Vagina (tissue), 2 donors: ENCODE measurements at places on chromosomes 3 and 15. TPM values are rescaled to one million over a fixed set of nuclear protein-coding genes. Genes with fewer than 3 reads are reported as not detected.

CNTN3 gene
- not detected for total RNA-seq

VPS8 gene
- 52.3 TPM for total RNA-seq

B3GALNT1 gene
- 4.9 TPM for total RNA-seq

LRRC31 gene
- not detected for total RNA-seq

IMPG2 gene
- total RNA-seq, result 0.25 TPM

CHL1 gene
- 25.8 TPM for total RNA-seq

BLM gene
- 1.7 TPM for total RNA-seq

ANKUB1 gene
- total RNA-seq, result not detected

GRCh38 chr3:13886593-13887129, 6.8 kb upstream of the WNT7A start:
- DNase-seq, result peak; percentile 20

GRCh38 chr3:79930196-79930595, 162.4 kb upstream of the ROBO1 start:
- DNase-seq, result no peak

GRCh38 chr3:89584398-89584797, 477.0 kb downstream of the EPHA3 start:
- no peak for DNase-seq

DNA sequence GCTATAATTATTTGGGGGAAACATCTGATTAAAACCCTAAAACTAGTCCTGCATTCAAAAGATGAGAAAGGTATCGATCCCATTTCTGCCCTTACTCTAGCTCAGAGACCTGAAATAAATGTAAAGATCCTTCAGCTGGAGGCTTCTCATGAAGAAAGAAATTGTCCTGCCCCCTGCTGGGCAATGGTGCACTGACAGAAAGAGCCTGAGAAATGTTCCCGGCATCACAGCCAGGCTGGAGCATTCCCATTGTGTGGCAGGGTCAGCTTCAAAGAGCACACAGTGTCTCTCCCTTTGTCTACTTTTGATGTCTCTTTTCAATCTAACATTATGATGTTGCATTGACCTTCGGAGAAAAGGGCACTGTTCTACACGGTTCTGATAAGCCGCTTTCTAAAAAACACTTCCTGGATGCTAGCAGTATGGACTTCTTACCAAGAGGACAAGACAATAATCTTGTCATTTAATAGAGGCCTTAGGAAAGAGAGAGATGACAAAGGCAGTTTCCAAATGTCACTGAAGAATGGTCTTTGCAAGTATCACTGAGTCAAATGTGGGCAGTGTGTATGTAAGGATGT, 287.5 kb downstream of the MAGI1 start:
- DNase-seq, result no peak

GRCh38 chr3:107227091-107227490, 150.1 kb upstream of the CCDC54 start:
- no peak for DNase-seq

GRCh38 chr15:53625962-53626845, 133.3 kb downstream of the WDR72 start:
- no peak for DNase-seq

GRCh38 chr3:175432376-175433025, 573.4 kb downstream of the NAALADL2 start:
- DNase-seq, result no peak

- DNase-seq, result no peak
These were observed 135.0 kb downstream of the STAG1 start for GRCh38 chr3:136617198-136617597.

DNA sequence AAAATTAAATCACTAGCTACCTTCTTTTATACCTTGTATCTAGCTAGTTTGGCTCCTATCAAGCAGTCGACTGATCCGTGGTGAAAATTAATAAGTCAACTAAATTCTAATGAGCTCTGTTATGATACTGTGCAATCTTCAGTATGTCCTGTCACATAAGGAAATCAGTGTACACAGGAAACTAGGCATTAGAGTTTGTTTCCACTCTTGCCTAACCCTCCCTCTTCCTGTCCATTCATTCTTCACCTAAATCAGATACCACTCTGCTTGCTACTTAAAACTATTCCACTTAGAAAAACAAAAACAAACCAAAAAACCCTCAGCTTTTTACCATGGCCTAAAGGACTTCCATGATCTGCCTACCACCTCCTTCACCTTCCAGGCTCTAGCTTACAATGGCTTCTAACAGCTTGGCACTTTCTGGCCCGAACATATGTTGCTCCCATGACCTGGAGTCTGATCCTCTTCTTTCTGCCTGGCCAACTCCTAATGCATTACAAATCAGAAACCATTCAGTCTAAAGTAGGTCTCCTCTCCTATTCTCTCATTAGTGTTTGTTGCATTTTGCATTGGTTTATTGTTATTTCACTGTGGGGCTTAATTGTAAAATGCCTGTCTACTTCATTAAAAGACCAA, 7.9 kb downstream of the RFC4 start:
- no peak for DNase-seq

GRCh38 chr3:14474363-14475081, 65.6 kb downstream of the GRIP2 start:
- DNase-seq, result no peak

- DNase-seq, result no peak
These were observed 36.3 kb downstream of the METTL6 start for GRCh38 chr3:15391007-15391406.

DNA sequence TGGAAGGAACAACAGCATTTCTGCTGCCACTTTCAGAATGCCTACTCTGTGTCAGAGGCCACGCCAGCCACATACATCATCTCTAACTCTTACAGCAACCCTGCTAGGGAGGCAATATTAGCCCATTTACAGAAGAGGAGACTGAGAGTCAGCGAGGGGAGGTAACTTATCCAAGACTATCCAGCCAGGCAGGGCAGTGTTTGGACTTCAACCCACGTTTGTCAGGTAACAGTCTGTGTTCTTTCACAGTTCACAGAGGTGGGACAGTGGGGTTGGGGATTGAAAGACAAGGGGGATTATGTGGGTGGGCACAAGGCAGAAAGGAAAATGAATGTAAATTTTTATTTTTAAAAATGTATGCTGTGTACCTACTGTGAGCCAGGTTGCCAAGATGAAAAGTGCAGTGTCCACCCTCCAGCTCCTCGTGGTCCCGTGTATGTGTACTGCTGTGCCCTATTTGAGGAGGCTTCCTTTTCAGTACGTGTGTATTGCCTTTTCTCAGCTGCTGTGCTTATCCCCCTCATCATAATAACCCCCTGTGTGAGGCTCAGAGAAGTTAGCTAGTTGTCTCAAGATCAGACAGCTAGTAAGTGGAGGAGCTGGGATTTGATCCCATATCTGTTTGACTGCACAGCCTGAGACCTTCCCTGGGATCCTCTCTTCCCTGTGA, 16.5 kb upstream of the ATP2B2 start:
- no peak for DNase-seq

DNA sequence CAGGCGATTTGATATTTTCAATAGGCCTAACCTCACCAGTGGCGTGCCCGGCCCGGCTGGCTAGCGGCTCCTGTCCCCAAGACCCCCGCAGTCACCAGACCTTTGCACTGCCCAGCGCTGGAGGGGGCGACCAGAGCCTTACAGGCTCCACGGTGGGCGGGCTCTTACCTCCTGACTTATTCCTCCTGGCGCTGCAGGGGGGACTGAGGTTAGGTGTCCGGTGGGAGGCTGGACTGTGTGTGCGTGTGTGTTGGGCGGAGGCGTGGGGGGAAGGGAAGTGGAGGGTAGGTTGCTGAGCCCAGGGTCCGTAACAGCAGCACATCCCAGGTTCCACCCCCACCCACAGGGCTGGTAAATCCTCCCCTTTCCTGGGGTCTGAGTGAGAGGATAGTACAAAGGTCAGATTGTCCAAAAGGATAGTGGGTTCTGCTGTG, 27.5 kb upstream of the THRB start:
- DNase-seq, result no peak

DNA sequence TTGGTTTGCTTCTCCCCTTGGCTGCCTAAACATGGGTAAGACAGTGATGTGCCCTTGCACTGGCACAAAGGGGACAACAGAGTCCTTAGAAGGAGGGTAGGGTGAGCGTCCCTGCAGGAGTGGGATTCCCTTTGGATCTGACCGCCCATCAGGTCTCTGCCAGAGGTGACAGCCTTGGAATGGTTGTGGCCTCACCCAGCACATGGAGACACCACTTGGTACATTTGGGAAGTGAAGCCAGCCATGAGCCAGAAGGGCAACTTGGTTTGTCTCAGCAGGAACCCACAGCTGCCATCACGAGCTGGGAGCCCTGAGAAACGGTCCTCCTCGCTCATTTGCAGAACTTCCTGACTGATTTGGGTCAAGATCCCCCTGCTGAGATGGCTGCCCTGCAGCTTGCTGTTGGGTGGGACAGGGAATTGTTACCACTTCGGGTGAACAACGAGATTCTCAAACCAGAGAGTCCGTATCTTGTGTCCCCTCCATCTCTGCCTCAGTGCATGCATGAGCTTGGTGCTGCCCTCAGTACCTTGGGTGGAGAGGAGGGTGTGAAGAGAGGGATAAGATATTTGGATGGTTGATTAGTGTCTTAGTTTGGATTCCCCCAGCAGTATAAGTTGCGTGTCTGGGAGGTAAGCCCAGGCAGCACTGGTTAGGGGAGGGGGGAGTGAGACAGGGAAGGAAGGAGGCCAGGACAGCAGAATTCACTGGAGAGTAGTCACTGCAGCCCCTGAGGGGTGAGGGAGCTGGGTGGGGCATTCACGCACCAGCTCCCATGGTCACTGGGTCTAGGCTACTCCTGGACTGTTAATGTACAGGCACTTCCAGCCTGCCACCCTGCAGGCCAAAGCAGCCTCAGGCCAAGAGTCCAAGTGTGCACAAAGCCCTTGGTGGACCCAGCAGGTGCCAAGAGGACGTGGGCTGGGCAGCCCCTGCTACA, 168.8 kb upstream of the TOPAZ1 start:
- peak; percentile 65 for DNase-seq

- DNase-seq, result no peak
These were observed 136.3 kb downstream of the EEFSEC start for GRCh38 chr3:128289534-128289933.

GRCh38 chr3:65893631-65894030, 145.1 kb downstream of the MAGI1 start:
- DNase-seq, result no peak

- peak; percentile 67 for DNase-seq
These were observed 43.6 kb upstream of the ATP2B2 start for GRCh38 chr3:10548992-10549391.

DNA sequence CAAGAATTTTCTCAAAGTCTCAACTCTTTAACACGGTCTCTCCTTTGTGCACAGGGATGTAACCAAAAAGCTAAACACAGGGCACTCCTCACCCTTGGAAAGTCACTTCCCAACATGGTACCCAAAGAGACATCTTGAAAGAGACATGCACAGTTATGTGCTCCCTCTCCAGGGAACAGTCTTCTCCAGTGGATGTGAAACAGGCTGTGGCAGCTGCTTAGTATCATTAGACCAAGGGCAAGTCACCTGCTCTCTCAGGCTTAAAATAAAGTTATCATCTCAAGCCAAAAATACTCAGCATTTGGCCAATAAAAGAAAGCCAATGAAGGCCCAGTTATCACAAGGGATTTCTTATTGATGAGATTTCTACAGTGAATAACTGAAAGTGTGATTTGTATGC, 128.3 kb downstream of the WDR76 start:
- no peak for DNase-seq
